ENCODE measurements at places on chromosomes 4 and X.

DNA sequence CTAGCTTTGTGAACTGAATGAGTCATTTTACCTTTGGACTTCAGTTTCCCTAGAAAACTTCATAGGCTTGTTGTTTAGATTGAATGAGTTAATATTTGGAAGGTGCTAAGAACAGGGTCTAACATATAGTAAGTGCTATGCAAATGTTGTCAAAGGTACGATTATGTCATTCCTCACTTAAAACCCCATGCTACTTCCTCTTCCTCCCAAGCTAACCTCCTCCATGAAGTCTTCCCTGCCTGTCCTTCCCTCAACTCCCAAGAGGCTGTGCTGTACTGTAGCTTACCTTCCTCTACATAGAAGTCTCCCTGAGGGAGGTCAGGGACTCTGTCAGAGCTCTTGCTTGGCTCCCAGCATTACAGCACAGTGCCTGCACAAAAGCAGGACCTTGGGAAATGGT, 103.4 kb upstream of the PJA1 start:
- no peak for DNase-seq

DNA sequence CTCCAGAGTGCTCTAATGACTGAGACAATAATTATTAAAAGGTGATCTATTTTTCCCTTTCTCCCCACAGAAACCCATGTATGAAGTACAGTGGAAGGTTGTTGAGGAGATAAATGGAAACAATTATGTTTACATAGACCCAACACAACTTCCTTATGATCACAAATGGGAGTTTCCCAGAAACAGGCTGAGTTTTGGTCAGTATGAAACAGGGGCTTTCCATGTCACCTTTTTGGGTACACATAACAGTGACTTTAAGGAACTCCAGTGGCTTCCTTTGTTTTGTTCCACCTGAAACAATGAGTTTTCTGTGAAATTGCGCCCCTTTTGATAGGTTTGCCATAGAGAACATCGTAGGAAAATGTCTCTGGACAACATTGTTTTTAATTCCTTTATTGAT, 69.6 kb downstream of the KIT start:
- DNase-seq: no peak

DNA sequence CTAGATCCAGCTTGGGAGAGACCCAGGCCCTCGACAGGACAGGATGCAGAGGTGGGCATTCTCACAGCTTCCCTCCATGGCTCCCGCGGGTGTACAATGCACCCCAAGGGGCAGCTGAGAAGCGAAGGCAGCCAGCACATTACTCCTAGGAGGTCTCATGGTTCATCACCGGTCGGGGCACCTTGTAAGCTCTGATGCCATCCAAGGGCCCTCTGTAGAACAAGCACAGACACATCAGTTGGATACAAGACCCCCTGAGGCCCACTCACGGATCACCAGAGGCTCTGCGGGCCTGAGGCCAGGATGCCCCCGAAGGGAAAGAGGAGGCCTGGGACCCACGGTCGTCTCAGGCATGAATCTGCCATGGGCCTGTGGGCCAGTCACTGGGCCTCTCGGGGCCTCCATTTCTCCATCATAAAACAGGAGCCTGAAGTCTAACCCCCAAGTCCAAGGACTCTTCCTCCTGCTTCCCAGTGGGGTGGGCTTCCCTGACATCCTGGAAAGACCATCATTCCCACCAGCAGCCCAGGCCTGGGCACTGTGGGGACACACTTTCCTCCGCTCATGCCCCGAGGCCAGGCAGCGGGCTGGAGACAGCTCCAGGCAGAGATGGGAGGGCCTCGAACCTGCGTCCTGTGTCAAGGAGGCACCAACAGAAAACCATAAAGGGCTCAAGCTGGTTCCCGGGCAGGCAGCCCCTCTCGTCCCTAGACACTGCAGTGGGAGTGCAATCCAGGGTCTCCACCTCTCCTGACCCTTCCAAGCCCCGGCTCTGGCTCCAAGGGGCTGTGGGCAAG, 20.1 kb downstream of the HMX1 start:
- no peak for DNase-seq

DNA sequence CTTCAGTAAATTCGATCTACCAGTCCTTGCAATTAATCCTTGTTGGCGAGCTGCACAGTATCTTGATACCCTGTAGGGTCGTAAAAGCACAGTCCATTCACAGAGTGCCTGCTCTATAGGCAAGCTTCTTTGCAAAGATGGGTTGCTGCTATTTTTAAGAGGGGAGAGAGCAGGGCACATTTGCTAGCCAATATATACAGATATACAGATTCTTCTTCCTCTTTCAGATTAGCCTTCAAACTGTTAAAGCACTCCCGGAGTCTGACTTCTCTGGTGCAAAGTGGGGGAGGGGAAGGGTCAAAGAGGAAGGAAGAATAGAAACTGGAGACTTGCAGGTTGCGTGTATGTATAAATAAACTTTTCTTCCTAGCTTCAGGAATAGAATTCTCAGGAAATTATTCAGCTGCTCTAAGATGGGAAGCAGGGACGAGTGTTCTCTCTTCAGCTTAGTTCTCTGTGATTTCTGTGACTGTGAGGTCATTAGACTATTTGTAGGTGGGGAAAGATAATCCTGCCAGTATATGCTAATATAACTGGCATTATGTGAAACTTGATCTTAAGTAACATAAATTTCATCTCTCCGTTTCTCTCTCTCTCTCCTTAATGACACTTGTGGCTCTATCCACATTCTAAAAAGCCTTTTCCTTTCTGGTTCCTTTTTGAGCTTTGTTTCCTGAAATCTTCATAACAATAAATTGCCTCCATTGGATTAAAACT, at the start of gene CYSLTR1:
Gene CYSLTR1 (minus strand): TSS at position 242 of the 717 bp plus-strand sequence. CDS start 53,865 bp downstream, outside the sequence.
- no peak for DNase-seq

DNA sequence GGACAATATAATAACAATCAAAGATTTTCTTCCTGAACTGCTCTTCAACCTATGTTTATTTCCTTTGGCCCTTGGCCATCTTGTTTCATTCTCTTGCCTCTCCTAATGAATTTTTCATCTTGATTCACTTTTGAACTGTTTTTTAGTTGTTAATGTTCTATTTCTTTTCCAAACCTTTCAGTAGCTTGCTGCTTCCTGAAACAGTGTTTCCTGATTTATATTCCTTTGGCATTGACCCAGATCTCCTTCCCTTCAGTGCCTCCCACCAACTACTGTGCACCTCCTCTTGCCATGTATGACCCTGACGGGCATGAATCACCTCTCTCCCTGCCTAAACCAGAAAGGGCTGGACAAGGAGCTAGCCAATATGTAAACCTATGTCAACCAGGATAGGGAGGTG, 25.6 kb upstream of the SPP1 start:
- DNase-seq: no peak

DNA sequence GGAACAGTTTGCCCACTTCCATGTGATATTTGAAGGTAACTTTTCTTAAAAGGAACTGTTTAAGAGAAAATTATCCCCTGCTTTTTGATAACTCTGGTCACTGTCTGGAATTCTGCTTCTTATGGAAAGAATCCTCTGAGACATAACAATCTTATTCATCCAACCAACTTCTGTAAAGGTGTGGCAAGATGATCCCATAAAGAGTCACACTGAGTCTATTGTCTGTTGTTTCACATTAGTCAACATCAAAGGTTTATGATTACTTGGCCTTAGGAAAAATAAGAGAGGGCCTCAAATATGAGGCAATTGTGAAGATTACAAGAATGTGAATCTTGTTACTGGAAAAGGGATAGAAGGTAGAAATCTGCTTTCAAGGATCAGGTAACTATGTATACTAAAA, 88.0 kb upstream of the MAGEB18 start:
- DNase-seq: no peak

DNA sequence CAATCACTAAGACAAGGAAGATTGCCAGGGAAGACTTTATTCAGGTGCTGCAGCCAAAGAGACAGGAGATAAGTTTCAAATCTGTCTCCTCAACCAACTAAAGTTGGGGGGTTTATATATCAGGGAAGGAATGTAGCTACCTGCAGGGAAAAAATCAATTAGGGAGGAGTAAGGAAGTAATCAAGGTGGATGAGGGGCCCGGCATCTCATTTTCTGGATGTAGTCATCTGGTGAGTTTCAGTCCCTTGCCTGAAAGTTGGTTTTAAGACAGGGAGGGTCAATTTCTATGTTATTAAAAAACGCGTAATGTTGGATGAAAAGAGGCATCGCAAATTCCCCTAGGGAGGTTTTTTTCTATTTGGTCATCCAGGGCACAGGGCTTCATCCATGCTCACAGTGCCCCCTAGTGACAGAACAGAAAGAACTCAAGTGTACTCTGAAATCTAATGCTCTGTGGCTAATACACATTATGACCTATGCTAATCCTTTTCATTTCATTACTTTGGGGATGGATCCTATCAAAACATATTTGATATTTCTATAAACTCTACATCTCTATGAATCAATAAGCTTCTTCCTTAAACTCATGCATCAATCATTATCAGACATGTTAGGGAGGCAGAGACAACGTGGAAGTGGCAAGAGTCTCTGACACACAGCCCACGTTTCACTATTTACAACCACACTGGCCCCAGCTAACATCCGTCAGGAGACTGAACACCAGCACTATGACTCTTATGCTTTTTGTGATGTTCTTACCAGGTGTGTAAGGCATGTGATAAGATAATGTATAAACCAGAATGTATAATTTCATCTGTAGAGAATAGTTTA, 1577.0 kb upstream of the TENM3 start:
- DNase-seq: no peak

Measured in stimulated activated CD8-positive, alpha-beta memory T cell treated with anti-CD3 and anti-CD28 coated beads, Interleukin-4, amount 100 ng/mL, for 1 hour (primary cell).